ENCODE measurements at places on chromosomes 6 and 20.

DNA sequence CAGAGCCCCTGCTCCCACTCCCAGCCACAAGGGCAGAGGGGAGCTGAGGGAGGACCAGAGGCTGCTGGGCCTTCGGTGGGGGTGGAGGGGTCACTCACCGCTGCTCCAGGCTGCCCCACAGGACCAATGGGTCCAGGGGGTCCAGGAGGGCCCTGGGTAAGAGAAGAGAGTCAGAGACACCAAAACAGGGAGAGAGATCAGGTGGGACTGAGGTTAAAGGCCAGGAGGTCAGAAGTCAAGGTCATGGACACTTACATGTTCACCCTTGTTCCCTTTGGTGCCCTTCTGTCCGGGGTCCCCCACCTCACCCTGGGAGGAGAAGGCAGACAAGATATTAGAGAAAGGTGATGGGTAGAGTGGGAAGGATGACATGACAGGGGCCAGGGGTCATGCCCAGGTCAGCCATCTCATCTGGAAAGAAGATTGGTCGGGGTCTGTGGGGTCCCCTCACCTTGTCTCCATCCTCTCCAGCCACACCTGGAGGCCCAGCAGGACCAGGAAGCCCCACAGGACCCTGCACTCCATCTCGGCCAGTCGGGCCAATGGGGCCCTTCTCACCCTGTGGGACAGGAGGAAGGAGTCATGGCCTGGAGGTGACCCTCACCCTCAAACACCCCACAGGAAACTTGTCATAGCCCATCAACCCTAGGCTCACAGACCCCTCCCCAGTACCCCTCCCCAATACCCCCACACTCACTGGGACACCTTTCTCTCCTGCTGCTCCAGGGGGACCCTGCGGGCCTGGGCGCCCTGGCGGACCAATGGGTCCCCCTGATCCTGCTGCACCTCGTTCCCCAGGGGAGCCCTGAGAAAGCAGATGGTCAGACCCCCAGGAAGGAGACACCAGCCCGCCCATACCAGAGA lies 21.0 kb downstream of the COL11A2 start:
- DNase-seq: no peak

GRCh38 chr6:149015535-149016525 lies 269.0 kb downstream of the UST start:
- DNase-seq: peak; percentile 31

DNA sequence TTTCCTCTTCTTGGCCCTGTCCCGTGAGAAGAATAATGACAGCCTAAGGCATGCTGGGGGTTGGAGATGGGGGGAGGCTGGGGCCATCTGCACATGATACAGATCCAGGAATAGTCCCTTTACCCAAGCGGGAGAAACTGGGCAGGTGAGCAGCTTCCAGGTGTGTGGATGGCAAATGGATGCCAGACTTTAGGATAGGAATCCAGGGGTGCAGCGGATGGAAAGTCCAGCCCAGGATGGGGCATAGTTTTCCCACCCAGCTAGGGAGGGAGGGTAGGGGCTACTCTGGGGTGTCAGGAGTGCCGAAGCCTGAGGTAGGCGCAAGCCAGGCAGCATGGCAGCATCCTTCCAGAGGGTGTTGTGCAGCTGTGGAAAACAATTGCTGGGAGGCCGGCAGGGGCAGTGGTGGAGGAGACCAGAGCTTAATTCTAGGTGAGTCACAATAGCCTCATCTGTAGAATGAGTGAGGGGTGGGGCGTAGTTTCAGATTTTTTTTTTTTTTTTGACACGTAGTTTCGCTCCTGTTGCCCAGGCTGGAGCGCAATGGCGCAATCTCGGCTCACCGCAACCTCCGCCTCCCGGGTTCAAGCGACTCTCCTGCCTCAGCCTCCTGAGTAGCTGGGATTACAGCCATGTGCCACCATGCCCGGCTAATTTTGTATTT lies 15.4 kb upstream of the FAM110A start:
- no peak for DNase-seq

GRCh38 chr6:70684794-70685493 lies 17.3 kb downstream of the SMAP1 start:
- DNase-seq: no peak

DNA sequence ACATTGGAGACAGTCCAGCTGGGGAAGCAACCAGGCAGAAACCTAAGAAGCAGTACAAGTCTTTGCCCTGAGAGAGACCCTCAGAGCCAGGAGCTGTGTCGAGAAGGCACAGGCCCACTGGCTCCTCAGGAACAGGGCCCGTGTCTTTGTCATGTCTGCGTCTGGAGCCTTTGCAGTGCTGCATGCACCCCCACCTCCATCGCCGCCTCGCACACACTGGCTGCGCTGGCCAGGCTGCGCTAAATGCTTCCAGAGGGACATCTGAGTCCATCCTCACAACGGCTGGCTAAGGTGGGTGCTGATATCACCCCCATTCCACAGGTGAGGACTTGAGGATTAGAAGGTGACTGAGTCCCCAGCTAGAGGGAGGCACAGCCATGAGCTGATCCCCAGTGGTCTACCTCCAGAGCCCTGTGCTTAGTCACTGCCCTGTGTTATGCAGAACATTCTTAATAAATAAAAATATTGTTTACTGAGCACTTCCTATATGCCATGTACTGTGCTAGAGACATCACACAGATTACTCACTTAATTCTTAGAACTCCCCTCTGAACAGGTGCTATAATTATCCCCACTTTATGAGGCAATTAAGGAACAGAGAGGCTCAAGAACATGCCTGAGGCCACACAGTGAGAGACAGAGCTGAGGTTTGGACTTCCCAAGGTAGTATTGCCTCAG lies 27.6 kb downstream of the GABRR2 start:
- DNase-seq: no peak

- DNase-seq: no peak
Observed at GRCh38 chr6:119728220-119728750, 378.7 kb upstream of the MAN1A1 start.

DNA sequence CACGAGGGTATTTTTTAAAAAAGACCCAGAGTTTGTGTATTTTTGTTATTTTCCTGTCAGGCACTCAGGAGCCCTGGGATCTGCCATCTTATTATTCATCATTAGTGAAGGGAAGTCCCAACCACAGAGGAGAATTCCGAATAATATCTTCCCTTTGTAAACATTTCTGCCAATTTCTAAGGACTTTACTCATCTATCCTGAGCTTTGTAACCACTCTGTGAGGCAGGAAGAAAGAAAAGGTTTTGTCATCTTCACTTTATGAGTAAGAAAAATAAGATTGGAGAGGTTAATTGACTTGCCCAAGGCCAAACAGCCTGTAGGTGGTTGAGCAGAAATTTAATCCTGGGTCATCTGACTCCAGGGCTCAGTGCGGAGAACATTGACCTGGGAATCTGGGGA lies 23.0 kb upstream of the IYD start:
- peak; percentile 33 for DNase-seq
